ENCODE measurements at places on chromosomes 2 and 18. TPM values are rescaled to one million over a fixed set of nuclear protein-coding genes. Genes with fewer than 3 reads are reported as not detected.

Gene CYP1B1
- total RNA-seq, result 21.7 TPM

- no peaks in the 10 kb centered on the region for H3K4me1 ChIP-seq
- no peak overlapping the region for H3K27ac ChIP-seq
- H3K27me3 ChIP-seq, result no peaks in the 10 kb centered on the region
- DNase-seq, result no peak
These were observed 275.2 kb upstream of the LRRTM1 start for GRCh38 chr2:80579756-80580155.

Gene ASB18
- total RNA-seq, result not detected

DNA sequence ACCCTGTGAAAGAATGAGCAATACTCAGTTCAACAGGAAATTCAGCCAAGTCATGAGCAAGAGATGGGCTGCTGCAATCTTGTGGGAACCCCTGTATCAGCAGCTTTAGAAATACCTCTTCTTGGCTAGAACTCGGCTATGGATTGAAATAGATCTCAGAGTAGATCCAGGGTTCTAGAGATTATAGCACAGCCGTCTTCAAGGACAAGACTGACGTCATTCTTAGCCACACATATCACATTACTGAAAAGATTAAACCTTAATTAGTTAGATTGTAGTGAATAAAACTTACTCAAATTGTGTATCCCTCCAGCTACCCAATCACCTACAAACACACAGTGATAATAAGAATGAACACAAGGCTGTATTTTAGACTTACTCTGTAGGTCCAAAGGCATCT is 776.4 kb downstream of the EPHA4 start:
- DNase-seq, result no peak
- H3K36me3 ChIP-seq, result no peaks in the 10 kb centered on the region
- H3K27me3 ChIP-seq, result no peaks in the 10 kb centered on the region
- H3K4me3 ChIP-seq, result no peak overlapping the region
- no peaks in the 10 kb centered on the region for H3K4me1 ChIP-seq
- no peak overlapping the region for H3K27ac ChIP-seq

GRCh38 chr2:99159594-99159993 is 4.8 kb downstream of the LIPT1 start:
- H3K4me1 ChIP-seq, result peaks cover 13% of the 10 kb centered on the region
- no peaks in the 10 kb centered on the region for H3K27me3 ChIP-seq
- peaks cover 9% of the 10 kb centered on the region for H3K36me3 ChIP-seq
- no peak overlapping the region for H3K4me3 ChIP-seq
- H3K27ac ChIP-seq, result no peak overlapping the region

DNA sequence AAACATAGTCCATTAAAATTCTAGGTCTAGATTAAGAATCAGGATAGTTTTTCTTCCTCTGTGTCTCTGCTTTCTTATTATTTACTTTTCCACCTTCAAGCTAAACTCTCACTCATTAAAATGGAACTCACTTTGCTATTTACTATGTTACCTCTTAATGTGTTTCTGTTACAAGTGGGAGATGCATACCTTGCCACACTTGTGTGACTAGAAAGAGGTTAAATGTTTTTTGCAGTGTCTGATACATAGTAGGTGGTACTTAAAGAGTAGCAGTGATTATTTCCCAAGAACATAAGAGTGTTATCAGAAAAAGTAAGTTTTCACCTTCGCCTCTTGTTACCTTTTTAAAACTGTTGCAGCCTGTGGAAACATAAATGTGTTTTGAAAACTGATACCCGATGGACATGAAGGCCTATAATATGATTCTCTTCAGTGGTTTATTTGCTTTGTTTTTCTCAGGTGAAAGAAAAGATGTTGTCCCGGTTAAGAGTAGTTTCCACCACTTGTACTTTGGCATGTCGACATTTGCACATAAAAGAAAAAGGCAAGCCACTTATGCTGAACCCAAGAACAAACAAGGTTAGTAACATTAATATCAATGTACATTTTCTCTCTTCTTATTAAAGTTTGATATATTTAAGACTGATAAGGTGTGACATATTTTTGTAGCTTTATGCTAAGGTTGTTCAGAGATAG is 16.6 kb downstream of the ME2 start:
- peaks cover 13% of the 10 kb centered on the region for H3K4me1 ChIP-seq
- H3K36me3 ChIP-seq, result peaks cover 61% of the 10 kb centered on the region
- no peak overlapping the region for H3K4me3 ChIP-seq
- H3K27me3 ChIP-seq, result no peaks in the 10 kb centered on the region

DNA sequence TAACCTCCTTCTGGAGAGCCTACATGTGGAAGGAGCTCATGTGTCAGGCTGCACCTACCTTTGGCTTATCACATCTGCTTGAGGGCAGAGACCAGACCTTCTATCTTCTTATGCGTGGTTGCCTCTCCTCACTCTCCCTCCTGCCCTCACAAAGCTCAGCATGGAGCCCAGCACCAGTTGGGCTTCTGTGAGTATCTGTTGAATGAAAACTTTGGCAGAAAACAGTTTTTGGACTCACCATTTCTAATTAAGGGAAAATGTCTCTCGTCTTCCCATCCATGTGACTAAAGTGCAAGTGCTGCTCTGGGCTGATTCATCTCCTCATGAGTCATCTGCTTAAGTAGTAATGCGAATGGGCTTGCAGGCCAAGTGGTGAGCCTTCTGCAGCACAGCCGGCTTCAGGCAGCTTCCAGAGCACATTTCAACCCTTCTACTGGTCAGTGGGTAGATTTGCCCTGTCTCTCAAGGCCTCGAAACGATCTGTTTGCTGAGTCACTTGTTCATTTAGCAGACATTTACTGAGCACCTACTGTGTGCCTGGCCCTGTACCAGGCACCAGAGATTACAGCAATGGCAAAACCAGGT is 102.6 kb downstream of the VSNL1 start:
- H3K36me3 ChIP-seq, result no peaks in the 10 kb centered on the region
- H3K27ac ChIP-seq, result no peak overlapping the region
- no peak overlapping the region for H3K4me3 ChIP-seq
- DNase-seq, result no peak
- H3K4me1 ChIP-seq, result peaks cover 1% of the 10 kb centered on the region
- no peaks in the 10 kb centered on the region for H3K27me3 ChIP-seq

DNA sequence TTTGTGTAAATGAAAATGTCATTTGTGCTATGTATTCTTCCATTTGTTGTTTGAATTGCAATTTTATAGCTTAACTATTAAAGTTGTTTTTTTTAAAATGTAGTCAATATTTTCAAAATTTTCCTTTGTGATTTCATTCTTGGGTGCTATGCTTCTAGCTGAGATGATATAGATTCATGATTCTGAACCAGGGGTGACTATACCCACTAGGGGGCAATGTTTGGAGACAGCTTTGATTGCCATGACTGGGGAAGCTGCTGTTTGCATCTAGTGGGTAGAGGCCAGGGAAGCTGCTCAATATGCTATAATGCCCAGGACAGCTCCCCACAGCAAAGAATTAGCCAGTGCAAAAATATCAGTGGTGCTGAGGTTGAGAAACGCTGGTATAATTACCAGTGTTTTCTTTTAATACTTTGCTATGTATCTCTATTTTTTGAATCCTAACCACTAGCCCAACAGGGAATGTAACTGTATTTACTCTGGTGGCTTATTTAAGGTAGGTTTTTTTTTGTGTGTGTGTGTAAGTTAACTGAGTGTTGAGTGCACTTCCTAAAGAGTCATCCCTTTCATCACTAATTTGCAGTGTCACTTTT is 99.7 kb downstream of the MEP1B start:
- no peak for DNase-seq
- no peak overlapping the region for H3K4me3 ChIP-seq

DNA sequence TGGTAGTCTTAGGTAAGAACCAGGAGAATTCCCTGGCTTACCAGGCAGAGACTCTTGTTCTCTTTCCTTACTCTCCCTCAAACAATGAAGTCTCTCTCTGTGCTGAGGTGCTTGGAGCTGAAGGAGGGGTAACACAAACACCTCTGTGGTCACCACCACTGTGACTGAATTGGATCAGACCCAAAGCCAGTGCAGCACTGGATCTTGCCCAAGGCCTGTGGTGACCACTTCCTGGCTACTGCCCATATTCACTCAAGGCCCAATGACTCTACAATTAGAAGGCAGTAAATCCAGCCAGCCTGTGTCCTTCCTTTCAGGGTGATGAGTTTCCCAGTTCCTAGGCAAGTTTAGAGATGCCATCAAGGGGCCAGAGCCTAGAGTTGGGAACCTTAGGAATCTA is 706.8 kb downstream of the SLC4A3 start:
- no peak overlapping the region for H3K4me3 ChIP-seq
- no peaks in the 10 kb centered on the region for H3K4me1 ChIP-seq
- DNase-seq, result no peak
- no peak overlapping the region for H3K27ac ChIP-seq

GRCh38 chr18:74856928-74857327 is 259.3 kb downstream of the ZNF407 start:
- H3K36me3 ChIP-seq, result no peaks in the 10 kb centered on the region
- no peaks in the 10 kb centered on the region for H3K27me3 ChIP-seq
- no peak for DNase-seq
- H3K4me3 ChIP-seq, result no peak overlapping the region

Gene AMER3
- total RNA-seq, result not detected

- no peaks in the 10 kb centered on the region for H3K4me1 ChIP-seq
- H3K36me3 ChIP-seq, result no peaks in the 10 kb centered on the region
- H3K27ac ChIP-seq, result no peak overlapping the region
- H3K27me3 ChIP-seq, result no peaks in the 10 kb centered on the region
- H3K4me3 ChIP-seq, result no peak overlapping the region
- DNase-seq, result no peak
These were observed 55.9 kb upstream of the FSHR start for GRCh38 chr2:49210191-49210590.

- peaks cover 1% of the 10 kb centered on the region for H3K4me1 ChIP-seq
- H3K27ac ChIP-seq, result no peak within 1 kb of the TSS
- peaks cover 63% of the 10 kb centered on the region for H3K27me3 ChIP-seq
- DNase-seq, result peak; percentile 73
- H3K4me3 ChIP-seq, result peak within 1 kb of the TSS; percentile 30
- H3K36me3 ChIP-seq, result no peaks in the 10 kb centered on the region
These were observed at the start of gene ALK for GRCh38 chr2:29921560-29921915. ALK (minus strand) TSS chr2:29921586; CDS start chr2:29920659, 927 bp downstream.

Gene PNKD
- 23.6 TPM for total RNA-seq

Gene AP1S3
- total RNA-seq, result 10.5 TPM

Gene GALR1
- total RNA-seq, result not detected

Gene LONRF2
- not detected for total RNA-seq

DNA sequence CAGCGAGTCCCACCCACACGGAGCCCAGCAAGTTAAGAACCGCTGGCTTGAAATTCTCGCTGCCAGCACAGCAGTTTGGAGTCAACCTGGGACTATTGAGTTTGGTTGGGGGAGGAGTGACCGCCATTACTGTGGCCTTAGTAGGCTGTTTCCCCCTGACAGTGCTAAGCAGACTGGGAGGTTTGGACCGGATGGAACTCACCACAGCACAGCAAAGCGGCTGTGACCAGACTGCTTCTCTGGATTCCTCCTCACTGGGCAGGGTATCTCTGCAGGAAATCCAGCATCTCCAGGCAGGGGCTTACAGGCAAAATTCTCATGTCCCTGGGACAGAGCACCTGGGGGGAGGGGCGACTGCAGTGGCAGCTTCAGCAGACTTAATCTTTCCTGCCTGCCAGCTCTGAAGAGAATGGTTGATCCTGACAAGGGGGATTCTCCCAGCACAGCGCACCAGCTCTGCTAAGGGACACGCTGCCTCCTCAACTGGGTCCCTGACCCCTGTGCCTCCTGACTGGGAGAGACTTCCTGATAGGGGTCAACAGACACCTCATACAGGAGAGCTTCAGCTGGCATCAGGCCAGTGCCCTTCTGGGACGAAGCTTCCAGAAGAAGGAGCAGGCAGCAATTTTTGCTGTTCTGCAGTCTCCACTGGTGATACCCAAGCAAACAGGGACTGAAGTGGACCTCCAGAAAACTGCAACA is 425.4 kb downstream of the NYAP2 start:
- H3K4me1 ChIP-seq, result no peaks in the 10 kb centered on the region
- H3K27me3 ChIP-seq, result no peaks in the 10 kb centered on the region
- no peak overlapping the region for H3K4me3 ChIP-seq
- H3K36me3 ChIP-seq, result no peaks in the 10 kb centered on the region

- no peaks in the 10 kb centered on the region for H3K36me3 ChIP-seq
- peaks cover 87% of the 10 kb centered on the region for H3K27me3 ChIP-seq
- no peaks in the 10 kb centered on the region for H3K4me1 ChIP-seq
- no peak for DNase-seq
- H3K27ac ChIP-seq, result no peak overlapping the region
These were observed 39.6 kb downstream of the EN1 start for GRCh38 chr2:118807668-118808428.

DNA sequence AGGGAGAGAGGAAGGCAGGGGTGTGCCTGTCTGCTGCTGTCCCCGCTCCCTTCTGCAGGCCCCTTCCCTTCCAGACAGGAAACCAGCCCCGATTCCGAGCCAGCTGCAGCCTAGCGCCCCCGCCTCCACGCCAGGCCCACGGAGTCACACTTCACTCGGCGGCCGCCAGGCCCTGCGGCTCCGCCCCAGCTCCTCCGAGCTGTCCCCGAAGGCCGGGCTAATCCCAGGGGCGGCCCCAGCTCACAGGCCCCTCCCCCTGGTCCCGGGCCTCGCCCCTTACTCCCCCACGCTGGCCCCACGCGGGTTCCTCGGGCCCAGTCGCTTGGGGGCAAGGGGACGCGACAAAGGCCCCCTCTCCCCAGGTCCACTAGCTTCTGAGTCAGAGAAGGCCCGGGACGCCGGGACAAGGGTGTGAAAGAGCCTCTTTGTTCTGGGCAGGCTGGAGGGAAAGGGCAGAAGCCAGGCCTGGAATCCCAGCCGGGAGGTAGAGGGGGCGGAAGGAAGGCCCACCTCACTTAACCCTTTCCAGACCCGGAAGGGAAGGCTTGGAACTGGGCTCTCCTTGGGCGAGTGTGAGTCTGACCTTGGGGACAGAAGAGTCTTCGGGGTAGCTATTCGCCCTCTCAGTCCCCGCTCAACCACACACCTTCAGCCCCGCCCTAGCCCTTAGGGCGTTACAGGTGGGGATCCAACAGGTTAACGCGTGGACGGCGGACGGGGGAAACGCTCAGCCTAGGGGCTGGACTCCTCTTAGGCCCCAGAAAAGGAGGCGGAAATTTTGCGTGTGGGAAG is 1.2 kb downstream of the RTKN start:
- H3K4me1 ChIP-seq, result peaks cover 7% of the 10 kb centered on the region
- peak; percentile 73 for DNase-seq
- H3K27me3 ChIP-seq, result peaks cover 47% of the 10 kb centered on the region
- H3K4me3 ChIP-seq, result no peak overlapping the region
- no peaks in the 10 kb centered on the region for H3K36me3 ChIP-seq
- no peak overlapping the region for H3K27ac ChIP-seq

DNA sequence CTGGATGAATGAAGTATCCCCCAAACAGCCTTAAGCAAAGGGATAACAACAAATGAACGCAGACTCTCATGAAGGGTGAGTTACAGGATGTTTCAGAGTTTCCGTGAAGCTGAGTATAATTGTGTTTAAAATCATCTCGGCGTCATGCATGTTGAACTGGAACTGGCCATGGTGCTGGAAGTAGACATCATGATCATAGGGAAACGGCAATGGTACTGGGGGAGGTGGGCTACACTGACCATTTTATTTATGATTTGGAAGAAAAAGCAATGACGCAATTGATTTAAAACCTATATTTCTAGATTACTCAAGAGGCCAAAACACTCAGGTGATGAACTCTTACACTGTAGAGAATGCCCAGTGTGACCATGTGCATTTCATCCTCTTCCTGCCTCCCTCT is 387.9 kb upstream of the MYT1L start:
- peaks cover 3% of the 10 kb centered on the region for H3K27me3 ChIP-seq
- H3K4me1 ChIP-seq, result no peaks in the 10 kb centered on the region
- DNase-seq, result no peak
- H3K27ac ChIP-seq, result no peak overlapping the region

All from activated naive CD8-positive, alpha-beta T cell treated with anti-CD3 and anti-CD28 coated beads for 36 hours (primary cell).